Omental fat pad (tissue), 4 donors: ENCODE measurements at places on chromosomes 1 and 21.

DNA sequence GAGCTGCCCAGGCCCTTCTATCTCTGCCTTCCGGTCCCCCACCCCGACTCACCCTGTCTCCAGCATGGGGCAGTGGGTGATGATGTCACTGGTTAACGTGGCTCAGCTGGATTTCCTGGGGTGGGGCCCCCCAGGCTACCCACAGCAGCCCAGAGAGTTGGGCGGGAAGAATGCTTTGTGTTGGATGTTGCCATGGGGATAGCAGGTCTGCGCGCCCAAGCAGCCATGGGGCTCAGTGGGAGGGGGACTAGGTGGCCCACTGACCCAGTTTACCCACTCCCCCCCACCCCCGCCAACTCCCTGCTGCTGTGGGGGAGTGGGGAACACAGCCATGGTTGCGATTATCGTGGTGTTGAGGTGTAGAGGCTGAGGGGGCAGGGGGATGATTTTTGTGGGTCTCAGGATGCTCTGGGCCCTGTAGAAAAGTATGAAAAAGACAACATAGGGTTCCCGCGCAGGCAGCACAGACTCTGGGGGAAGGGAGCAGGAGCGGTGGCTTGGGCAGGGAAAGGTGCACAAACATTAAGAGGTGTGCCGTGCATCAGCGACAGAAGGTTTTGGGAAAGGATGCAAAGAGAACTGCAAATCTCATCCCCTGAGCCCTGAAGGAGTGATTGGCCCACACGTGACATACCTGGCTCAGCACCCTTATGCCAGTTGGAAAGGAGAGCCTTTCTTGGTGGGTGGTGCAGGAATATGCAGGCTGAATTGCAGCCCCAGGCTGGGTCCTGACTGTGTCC, 8.5 kb downstream of the CELSR2 start:
- DNase-seq, result no peak

- DNase-seq, result no peak
Observed at GRCh38 chr1:4529446-4530165, 124.8 kb upstream of the AJAP1 start.

DNA sequence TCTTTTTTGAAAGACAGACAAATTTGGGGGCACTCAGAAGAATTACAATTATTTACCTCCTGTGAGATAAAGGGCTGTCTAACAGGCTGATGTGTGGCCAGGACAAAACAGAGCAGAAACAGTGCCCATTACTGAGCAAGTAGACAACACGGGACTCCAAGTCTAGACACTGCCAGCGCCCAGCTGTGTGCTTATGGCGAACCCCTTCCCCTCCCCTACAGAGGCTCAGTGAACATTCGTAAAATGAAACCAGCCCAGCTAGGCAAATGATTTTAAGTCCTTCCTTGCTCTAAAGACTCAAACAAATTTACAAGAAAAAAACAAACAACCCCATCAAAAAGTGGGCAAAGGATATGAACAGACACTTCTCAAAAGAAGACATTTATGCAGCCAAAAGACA, 91.1 kb downstream of the RUNX1 start:
- DNase-seq, result no peak

DNA sequence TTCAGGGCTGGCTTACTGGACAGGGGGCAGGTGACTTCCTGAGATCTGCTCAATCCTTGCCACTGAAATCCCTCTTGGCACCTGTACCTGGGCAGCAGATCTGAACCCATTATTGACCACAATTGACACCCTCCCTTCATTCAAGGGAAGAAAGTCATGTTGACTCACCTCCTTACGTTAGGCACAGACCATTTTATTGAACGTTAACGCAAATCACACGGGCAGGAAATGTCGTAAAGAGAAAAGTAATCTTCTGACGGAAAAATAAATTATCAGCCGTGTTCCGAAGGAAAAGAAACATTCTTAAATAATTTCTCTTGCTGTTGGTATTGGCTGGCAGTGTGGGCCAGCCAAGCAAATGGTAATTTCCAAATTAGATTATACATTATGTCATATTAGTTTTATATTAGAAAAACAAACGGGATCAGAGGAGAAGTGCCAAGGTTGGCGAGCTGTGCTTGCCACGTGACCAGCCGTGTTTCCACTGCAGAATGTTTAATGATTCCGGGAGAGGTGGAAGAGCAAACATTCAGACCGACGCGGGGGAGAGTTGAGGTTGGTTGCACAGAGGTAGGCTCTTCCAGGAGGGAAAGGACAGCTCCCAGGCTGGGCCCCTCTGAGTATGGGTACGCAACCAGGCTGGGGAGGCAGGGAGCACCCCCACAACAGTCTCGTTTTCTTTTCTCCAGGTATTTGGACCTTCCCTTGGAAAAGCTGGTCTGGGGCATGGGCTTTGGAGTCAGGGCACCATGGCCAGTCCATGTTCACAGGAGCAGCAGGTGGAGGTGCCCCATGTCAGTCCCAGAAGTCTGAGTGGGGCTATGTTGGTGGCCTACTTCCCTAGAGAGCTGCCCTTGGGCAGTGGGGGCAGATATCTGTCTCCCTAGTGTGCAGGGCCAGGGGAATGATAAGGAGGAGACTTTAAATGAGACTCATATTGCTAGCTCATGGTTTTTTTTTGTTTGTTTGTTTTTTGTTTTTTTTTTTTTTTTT, 121.1 kb downstream of the FOXD2 start:
- no peak for DNase-seq

DNA sequence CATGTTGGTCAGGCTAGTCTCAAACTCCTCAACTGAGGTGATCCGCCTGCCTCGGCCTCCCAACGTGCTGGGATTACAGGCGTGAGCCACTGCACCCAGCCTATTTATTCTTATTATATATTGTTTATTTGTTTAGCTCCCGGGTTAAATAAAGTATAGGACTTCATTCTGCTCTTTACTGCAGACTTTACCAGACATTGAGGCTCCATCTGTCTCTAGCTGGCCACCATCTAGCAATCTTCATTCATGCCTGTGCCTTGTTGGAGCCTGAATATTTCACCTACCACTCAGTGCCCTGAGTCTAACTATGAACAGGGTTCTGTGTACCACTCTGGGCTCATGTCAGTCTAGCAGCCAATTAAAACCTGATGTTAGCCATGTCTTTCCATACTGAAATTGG, 2.1 kb upstream of the DDAH1 start:
- no peak for DNase-seq

GRCh38 chr1:206937425-206937824, 8.8 kb downstream of the PIGR start:
- DNase-seq, result no peak

DNA sequence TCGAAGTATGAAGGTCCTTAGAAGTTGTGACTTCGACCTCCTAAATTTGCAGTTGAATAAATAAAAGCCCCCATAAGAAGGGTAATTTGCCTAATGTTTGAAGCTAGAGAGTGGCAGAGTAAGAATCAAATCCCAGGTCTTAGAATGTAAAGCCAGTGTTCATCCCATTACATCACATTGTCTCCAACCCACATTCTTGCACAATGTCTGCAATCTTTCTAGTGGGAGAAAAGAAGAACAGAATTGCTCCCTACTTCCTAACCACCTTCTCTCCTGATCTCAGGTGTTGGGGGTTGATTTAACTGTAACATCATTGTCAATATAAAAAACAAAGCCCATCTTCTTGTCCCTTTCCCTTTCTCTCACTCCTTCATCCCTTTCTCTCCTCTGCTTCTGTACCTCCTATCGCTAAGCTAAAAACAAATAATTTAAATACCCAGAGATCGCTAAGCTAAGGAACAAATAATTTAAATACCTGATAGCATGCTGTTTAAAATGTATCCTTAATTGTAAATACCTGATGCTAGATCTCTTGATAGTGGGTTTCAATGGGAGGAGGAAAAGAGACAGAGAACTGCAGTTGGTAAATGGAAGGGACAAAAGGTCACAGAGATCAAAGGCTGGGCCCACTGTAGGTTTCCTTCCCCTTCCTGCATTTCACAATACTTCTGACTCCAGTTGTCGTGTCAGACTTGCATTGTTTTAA, 32.1 kb upstream of the CCDC190 start:
- no peak for DNase-seq
